CD4-positive, alpha-beta T cell treated with Interleukin-15 for 4 hours (primary cell): ENCODE measurements at places on chromosomes 3 and 15.

DNA sequence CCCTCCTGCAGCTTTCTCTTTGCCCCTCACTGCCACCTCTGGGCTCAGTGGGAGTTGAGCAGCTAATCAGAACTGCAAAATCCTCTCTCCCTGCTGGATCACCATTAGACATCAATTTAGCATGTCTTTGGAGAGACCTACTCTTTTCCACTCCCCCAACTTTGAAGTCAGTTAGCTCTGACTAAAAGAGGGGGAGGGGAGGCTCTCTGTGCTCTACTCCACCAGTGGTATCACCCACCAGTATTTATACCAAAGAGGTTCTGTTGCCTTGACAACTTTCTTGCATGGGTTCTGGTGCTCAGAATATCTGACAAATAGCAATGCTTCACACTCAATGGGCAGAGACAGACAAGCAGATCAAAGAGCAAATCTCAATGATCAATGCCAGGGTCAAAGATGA lies 146.2 kb upstream of the ROPN1 start:
- DNase-seq: no peak

GRCh38 chr3:45966950-45967640 lies 23.8 kb downstream of the CXCR6 start:
- no peak for DNase-seq

DNA sequence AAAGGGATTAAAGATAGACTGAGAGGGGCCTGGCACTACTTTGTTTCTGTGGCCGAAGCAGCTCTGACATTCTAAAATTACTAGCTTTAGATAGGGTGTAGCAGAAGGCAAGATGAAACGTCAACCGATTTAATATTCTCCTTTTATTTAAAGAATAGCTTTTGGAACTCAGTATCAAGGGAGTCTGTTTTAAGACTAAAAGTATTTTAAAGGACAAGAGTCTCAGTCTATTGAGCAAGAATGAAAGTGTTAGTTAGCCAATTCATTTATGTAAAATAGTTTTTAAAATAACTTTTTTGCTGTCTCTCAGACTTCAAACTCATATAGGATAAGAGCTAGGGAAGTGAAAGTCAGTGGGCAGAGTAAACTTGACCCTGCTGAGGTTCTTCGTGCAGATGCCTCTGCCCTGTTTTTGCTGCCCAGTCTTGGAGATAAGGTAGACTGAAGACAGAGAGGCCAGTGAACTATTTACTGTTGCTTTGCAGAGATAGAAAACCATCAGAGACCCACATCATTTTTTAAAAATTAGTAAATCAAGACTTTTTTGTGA lies 1090.9 kb downstream of the ROBO2 start:
- no peak for DNase-seq

- no peak for DNase-seq
Observed at GRCh38 chr3:52097851-52098507, 41.6 kb upstream of the DUSP7 start.
